ENCODE measurements at places on chromosomes 5 and 9.

DNA sequence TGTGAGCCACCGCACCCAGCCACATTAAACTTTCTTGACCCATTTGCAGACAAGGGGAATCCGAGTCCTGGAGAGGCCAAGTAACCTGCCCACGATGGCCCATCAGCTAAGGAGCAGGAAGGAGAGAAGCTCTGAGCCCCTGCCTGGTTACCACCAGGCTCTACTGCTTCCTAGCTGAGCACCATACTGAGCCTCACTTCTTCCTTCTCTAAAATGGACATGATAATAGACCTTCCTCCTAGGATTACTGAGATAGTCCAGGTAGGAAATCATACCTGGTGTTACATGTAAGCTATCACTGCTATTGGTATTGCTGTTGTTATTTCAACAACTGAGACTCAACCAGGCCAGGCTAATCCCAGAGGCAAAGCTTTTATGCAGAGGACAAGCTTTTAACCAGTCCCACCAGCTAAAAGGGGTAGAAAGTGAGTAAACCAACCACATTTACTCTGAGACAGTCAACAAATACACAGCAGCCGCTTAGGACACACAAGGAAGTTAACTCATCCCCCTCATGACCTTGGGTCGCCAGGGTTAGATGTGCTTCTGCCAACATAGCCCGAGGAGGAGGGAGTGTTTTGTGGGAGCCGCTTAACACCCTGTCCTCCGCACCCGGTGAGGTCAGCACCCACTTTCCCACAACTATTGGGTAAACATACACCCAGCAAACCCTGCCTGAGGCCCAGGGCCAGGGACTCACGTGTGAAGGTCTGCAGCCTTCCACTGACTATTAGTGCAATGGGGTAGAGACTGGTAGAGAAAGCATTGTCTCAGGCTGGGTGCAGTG lies 20.6 kb upstream of the PTGES start:
- DNase-seq, result no peak

DNA sequence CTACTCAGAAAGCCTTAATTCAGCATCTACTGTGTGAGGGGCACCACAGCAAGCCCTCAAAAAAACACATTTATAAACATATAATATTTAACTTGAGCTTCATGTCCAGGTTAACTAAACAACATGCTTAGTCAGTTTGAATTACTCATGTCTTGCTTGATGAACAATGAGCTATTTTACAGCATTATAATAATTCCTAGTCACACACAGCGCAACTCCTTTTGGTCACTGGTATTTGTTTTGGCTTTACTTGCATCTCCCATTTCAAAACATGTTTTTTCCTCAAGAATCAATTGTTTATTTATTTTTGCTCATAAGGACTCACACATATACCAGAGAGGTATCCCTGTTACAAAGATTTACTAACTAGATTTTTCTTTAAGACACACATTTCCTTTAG lies 616.7 kb upstream of the DAB2 start:
- no peak for DNase-seq

- no peak for DNase-seq
Measured at GRCh38 chr9:37167456-37168047, 47.2 kb downstream of the ZCCHC7 start.

- no peak for DNase-seq
Measured at GRCh38 chr5:124790301-124790894, 44.0 kb upstream of the ZNF608 start.

GRCh38 chr5:94505327-94506068 lies 112.9 kb downstream of the KIAA0825 start:
- DNase-seq, result no peak

GRCh38 chr5:180213256-180213600 lies 4.2 kb upstream of the RASGEF1C start:
- no peak for DNase-seq

GRCh38 chr9:24801344-24801743 lies 255.6 kb upstream of the IZUMO3 start:
- DNase-seq, result no peak

DNA sequence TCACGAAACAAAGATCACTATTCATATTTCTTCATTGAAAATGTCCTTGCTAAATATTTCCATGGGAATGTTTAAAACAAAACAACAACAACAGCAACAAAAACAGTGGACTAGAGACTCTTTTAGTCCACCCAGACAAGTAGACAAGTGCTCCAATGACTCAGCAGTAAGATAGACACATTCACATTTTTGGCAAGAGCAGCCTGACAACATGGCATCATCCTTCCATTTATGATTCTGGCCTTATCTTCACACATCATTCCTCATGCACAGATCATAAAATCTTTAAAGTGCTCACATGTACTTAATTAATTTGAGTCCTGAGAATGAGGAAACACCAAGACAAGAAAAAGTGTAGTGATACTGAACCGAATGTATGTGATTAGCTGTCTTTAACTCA lies 132.6 kb upstream of the PDE4D start:
- no peak for DNase-seq

GRCh38 chr5:69517763-69518212 lies 25.2 kb downstream of the OCLN start:
- no peak for DNase-seq

DNA sequence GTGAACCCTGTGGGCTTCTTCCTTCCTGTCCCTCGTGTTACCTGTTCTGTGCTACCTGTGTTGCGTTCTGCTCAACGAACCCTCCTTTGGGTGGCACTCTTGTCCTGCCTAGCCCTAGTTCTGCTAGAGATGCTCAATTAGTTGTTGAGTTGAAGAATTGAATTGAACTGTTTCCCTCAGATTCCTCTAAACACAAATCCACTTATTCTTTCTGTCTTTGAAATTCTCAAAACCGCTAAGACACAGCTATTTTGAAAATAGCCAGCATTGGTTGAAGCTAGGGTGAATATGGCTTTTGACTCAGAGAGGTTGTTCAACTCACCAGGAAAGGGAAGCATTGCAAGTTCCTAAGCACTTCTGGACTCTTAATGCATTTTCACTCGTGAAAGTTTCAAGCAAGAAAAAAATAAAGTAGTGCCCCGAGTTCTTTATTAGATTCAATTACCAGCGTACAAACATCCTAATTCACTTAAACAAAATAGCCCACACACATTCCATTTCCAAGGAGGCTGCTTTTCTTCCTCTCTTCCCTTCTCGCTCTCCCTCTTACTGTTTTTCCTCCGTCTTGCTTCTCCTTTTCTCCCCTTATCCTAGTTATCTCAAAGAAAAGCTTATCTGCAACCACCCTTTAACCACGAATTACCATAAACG lies 642 bp upstream of the ITGA1 start:
- no peak for DNase-seq

GRCh38 chr9:109016132-109016531 lies 2.8 kb upstream of the CTNNAL1 start:
- no peak for DNase-seq

DNA sequence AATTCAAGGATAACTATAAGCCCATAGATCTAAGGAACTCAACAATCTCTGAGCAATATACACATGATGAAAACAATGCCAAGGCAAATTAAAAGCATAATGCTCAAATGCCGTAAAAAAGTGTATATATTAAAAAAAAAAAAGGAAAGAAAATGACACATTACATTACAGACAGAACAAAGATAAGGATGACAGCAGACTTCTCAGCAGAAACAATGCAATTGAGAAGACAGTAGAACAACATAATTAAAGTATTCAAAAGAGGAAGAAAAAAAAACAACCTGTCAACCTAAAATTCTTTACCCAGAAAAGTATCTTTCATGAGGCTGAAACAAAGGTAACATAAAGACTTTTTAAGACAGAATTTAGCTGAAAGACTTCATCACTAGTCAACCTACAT lies 591.7 kb downstream of the ZNF608 start:
- no peak for DNase-seq

GRCh38 chr5:65262096-65262495 lies 219.6 kb downstream of the ADAMTS6 start:
- DNase-seq, result no peak

DNA sequence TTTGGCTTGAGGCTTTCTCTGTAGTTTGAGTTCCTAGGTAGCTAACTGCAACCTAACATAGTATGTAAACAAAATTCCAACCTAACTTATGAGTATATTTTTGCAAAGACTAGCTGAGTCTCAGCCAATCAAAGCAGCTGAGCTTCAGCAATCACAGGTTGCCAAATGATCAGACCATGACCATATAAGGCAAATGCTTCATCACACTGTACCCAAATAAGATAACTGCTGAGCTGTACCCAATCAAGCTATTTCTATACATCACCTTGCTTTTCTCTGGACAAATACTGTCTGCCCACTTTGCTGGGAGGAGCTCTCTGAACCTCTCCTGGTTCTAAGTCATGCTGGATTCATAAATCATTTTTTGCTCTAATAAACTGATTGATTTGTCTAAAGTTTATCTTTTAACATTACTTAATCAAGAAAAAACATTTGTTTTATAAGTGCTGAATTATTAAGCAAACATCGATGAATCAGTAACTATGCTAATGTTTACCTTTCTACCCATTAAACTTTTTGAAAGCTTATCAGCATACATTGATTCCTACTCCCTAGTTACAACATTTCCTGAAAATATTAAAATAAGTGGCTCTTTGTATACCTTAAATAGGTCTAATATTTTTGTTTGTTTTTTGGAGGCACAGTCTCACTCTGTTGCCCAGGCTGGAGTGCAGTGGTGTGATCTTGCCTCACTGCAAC lies 129.7 kb upstream of the PCA3 start:
- DNase-seq, result no peak

- no peak for DNase-seq
Measured at GRCh38 chr9:129176701-129177442, 1.2 kb downstream of the IER5L start.

- DNase-seq, result no peak
Measured at GRCh38 chr9:131773911-131774379, 34.1 kb upstream of the RAPGEF1 start.

DNA sequence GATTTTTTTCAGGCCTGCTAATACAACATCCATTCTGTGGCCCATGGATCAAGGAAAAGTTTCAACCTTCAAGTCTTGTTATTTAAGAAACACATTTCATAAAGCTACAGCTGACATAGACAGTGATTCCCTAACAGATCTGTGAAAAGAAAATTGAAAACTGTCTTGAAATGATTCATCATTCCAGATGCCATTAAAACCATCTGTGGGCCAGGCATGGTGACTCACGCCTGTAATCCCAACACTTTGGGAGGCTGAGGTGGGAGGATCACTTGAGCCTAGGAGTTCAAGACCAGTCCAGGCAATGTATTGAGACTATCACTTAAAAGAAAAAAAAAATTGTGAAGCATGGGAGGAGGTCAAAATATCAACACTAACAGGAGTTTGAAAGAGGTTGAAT lies 6.0 kb downstream of the RAPGEF6 start:
- no peak for DNase-seq

DNA sequence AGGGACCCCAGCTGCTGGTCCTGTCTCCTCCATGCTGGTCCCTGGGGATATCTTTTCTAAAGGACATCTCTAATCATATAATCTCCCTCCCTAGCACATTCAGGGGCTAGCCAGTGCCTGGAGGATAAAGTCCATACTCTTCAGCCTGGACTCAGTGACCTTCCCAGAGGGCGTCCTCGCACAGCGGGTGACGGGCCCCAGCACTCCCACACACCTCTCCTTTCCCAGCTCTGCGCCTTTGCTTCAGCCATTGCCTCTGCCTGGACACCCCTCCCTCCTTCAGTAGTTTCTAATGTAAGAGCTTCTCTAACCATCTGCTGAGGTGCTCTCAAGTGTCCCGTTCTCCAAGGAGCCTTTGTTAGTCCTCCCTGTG lies 15.2 kb upstream of the TNIP1 start:
- no peak for DNase-seq

DNA sequence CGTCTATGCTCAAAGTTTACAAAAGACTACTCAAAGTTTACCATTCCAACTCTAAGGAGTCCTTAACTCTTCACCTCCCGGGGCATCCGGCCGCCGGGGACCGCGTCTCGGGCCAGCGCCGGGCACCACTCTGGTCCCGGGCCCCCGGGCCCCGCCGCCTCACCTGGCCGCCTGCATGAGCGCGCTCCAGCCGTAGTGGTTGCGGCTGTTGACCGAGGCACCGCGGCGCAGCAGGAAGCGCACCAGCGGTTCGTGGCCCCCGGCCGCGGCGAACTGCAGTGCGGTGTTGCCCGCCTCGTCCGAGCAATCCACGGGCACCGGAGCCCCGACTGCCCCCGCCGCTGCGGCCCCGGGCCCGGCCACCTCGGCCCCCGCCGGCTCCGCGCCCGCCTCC lies 388 bp downstream of the ANKS6 start:
- no peak for DNase-seq

- no peak for DNase-seq
Measured at GRCh38 chr5:139652788-139653241, 4.7 kb downstream of the CXXC5 start.

GRCh38 chr9:89740722-89741121 lies 135.9 kb downstream of the GADD45G start:
- DNase-seq, result no peak

- no peak for DNase-seq
Measured at GRCh38 chr5:110846398-110847001, 107.7 kb downstream of the SLC25A46 start.

DNA sequence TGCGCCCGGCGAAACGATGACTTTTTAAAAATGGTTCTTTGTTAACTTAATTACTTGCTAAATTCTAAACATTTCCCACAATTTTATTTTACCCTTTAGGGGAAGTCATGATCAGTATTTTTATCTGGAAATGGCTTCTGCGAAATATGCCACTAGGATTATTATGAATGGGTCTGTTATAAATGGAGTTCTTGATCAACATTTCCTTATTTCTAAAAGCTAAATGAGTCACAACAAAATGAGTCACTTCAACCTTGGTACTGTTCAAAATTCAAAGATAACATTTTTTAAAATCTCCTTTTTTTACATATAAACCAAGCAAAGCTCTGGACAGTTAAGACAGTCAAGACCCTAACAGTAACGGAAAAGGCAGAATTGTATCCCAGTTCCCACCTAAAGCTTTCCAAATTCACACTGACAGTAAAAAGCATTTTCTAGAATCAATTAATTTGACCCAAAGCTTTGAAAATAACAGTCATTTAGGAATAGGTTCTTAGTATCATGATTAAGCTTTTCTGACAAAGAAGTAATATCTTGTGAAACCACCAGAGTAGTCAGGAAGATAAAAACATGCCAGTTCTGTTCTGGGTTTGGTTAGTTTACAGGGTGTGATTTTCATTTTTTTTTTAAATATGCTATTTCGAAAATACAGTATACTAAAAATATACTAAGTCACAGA lies 81.7 kb downstream of the LHFPL2 start:
- DNase-seq, result no peak

- DNase-seq, result no peak
Measured at GRCh38 chr5:79330071-79330470, 94.1 kb downstream of the JMY start.

DNA sequence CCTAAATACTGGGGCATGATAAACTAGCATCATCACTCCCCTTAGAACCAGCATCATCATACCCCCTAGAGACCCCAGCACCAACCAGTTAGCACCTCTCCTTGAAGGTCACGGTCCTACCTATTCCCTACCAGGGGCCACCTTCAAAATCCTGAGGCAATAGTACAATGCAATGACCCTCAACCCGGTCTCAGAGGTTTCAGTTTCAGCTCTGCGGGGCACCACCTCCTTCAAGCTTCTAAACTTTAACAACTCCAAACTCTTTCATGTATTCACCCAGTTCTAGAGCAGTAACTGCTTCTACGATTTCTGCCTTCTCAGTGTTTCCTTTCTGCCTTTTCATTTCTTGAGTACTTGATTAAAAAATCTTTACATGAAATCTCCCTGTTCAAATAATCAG lies 130.1 kb upstream of the EPB41L4A start:
- DNase-seq, result no peak

GRCh38 chr9:113246928-113247327 lies 25.6 kb downstream of the SLC31A1 start:
- DNase-seq, result no peak
